Right ventricle myocardium superior (tissue), 1 donor: ENCODE measurements at places on chromosomes 6 and 20. TPM values are rescaled to one million over a fixed set of nuclear protein-coding genes. Genes with fewer than 3 reads are reported as not detected.

The MSH5 gene
- total RNA-seq, result 1.8 TPM

The BPIFB1 gene
- not detected for total RNA-seq

The SLC25A27 gene
- total RNA-seq, result 11.7 TPM

The CST7 gene
- total RNA-seq, result 0.48 TPM

The GZF1 gene
- 16.6 TPM for total RNA-seq

The OR12D1 gene
- total RNA-seq, result not detected

The NDUFAF5 gene
- 76.0 TPM for total RNA-seq

The CYP24A1 gene
- total RNA-seq, result not detected

The TULP4 gene
- 98.2 TPM for total RNA-seq

The LAMA2 gene
- total RNA-seq, result 115 TPM

The LKAAEAR1 gene
- not detected for total RNA-seq

The VWA7 gene
- total RNA-seq, result 9.5 TPM

The DCDC2 gene
- total RNA-seq, result not detected

The FOXA2 gene
- not detected for total RNA-seq

The PHF20 gene
- total RNA-seq, result 37.2 TPM

The DLL1 gene
- total RNA-seq, result 18.6 TPM

The C6orf132 gene
- total RNA-seq, result 1.9 TPM

The STK4 gene
- 8.9 TPM for total RNA-seq

The TRIM38 gene
- 2.3 TPM for total RNA-seq

The TPMT gene
- 12.2 TPM for total RNA-seq

The ANKRD6 gene
- total RNA-seq, result 15.0 TPM

The NAA20 gene
- total RNA-seq, result 59.2 TPM

The ACOT8 gene
- total RNA-seq, result 28.1 TPM

The PGC gene
- not detected for total RNA-seq

The SENP6 gene
- 46.8 TPM for total RNA-seq

The APCDD1L gene
- 0.54 TPM for total RNA-seq

The SLC32A1 gene
- total RNA-seq, result not detected

The OR12D3 gene
- total RNA-seq, result not detected

The SLC17A1 gene
- total RNA-seq, result not detected

The MYLK4 gene
- total RNA-seq, result 1.4 TPM

The SLC2A10 gene
- 2.6 TPM for total RNA-seq

The SGK2 gene
- total RNA-seq, result 0.38 TPM

The BMP7 gene
- 23.2 TPM for total RNA-seq

The PXDC1 gene
- total RNA-seq, result 24.3 TPM

The MATN4 gene
- total RNA-seq, result not detected

The C20orf144 gene
- total RNA-seq, result not detected

The FAM83C gene
- total RNA-seq, result not detected

The ASIP gene
- 18.9 TPM for total RNA-seq

The UST gene
- 3.9 TPM for total RNA-seq

The GLP1R gene
- total RNA-seq, result 6.5 TPM

The RIMS4 gene
- 0.13 TPM for total RNA-seq

The HLA-DRB5 gene
- 17.7 TPM for total RNA-seq

The PARD6B gene
- total RNA-seq, result 4.7 TPM

The E2F3 gene
- 6.5 TPM for total RNA-seq

The LY6G6C gene
- total RNA-seq, result not detected

The HCK gene
- 4.9 TPM for total RNA-seq

The PRICKLE4 gene
- total RNA-seq, result 4.0 TPM

The OR2J2 gene
- not detected for total RNA-seq

The FAXC gene
- not detected for total RNA-seq

The DACT2 gene
- 1.6 TPM for total RNA-seq

The ADAM33 gene
- 12.6 TPM for total RNA-seq

The ABHD16B gene
- total RNA-seq, result not detected

The GHRH gene
- total RNA-seq, result 0.97 TPM

The SLC22A7 gene
- total RNA-seq, result not detected

The CLDN20 gene
- total RNA-seq, result not detected

The SLC39A7 gene
- 46.0 TPM for total RNA-seq
